Body of pancreas (tissue), 4 donors: ENCODE measurements at places on chromosomes 12 and 14.

GRCh38 chr12:7646178-7646475 is 19.6 kb downstream of the APOBEC1 start:
- no peak for DNase-seq

- DNase-seq, result peak; percentile 42
These were observed 60.7 kb downstream of the SLC6A12 start for GRCh38 chr12:153080-153746.

DNA sequence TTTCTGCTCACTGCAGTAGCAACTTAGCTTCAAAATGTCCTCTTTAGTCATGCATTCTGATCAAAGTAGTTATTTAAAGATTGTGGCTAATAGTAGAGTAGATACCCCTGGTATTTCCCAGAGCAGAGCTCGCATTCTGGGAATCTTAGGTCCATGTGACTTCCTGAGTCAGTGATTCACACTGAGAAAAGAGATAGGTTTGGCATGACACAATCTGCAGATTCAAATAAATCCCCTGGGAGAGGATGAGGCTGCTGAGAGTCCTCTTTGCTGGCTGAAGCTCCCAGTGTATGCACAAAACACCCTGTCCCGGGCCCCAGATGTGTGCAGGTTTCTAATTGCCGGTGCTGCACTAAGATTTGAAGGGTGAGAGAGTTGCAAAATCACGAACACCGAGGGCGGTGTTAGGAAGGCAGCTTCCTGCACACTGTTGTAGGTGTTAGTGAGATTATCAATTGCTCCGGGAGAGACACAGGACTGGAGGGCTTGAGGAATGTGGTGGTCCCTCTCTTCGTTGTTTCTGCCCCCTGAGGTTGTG is 233.2 kb downstream of the NRXN3 start:
- DNase-seq, result no peak

GRCh38 chr14:74620497-74620921 is 8.5 kb upstream of the LTBP2 start:
- DNase-seq, result no peak

DNA sequence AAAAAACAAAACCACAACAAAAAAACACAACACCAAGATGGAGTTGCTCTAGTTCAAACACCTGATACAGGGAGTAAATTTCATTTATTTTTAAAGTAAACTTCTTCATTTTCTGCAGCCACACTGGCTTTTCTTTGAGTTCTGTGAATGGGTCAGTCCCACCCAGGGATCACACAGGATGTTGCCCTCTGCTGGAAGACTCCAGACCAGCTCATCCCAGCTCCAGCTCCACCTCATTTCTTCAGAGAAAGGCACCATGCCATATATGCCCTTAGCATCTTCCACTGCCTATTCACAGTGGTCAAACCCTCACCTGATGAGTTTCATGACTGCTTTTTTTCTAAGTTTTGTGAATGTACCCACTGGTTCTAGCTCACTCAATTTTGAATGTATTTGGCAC is 8.0 kb downstream of the GLIPR1 start:
- peak; percentile 17 for DNase-seq

GRCh38 chr14:59428581-59429012 is 36.6 kb downstream of the GPR135 start:
- DNase-seq, result no peak
